ENCODE measurements at places on chromosomes 5 and 9. TPM values are rescaled to one million over a fixed set of nuclear protein-coding genes. Genes with fewer than 3 reads are reported as not detected.
A peak's percentile ranks its signal among the peaks of the same experiment; 100 is the strongest.

DNA sequence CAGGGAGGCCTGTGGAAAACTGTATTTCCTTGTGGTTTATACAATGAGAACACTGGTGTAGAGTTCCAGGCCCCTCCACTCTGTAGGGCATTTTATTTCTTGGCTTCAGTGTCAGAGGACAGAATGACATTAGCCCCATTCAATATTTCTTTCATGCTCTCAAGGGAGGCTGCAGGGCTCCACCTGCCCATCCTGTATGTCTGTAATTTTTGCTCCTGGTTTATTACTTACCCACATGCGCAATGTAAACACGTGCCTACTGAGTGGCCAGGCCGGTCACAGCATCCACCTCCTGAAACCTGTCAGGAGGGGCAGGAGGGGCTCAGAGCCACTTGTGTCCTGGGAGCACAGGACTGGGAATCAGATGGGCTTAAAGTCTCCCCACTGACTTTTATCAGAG, 82.4 kb downstream of the GADD45G start:
- H3K27me3 ChIP-seq: peaks cover 6% of the 10 kb centered on the region
- H3K4me3 ChIP-seq: no peak overlapping the region
- no peaks in the 10 kb centered on the region for H3K36me3 ChIP-seq
- peaks cover 23% of the 10 kb centered on the region for H3K4me1 ChIP-seq

SLC6A19 gene
- not detected for total RNA-seq

DNA sequence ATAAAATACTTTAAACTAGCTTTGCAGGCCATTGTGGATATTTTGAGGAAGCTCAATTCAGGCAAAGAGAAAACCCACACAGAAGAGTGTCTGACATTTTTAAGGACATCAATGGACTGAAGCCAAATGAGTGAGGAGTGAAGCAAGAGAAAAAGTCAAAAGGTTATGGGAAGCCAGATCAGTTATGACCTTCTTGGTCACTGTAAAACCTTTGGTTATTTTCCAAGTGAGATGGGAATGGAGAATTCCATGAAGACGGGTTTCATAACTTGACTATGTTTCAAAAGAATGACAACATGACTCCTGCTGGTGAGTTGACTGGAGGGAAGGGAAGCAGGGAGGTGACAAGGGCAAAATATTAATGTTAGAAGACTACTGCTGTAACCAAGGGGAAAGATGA, 585.2 kb downstream of the EFNA5 start:
- H3K27ac ChIP-seq: no peak overlapping the region
- H3K36me3 ChIP-seq: no peaks in the 10 kb centered on the region
- DNase-seq: no peak
- no peaks in the 10 kb centered on the region for H3K4me1 ChIP-seq

- peak overlapping the region; percentile 9 for H3K27ac ChIP-seq
- no peak overlapping the region for H3K4me3 ChIP-seq
- no peak for DNase-seq
- no peaks in the 10 kb centered on the region for H3K27me3 ChIP-seq
- peaks cover 16% of the 10 kb centered on the region for H3K4me1 ChIP-seq
Measured at GRCh38 chr9:100030548-100030947, 68.3 kb downstream of the ERP44 start.

SLC45A2 gene
- not detected for total RNA-seq

DNA sequence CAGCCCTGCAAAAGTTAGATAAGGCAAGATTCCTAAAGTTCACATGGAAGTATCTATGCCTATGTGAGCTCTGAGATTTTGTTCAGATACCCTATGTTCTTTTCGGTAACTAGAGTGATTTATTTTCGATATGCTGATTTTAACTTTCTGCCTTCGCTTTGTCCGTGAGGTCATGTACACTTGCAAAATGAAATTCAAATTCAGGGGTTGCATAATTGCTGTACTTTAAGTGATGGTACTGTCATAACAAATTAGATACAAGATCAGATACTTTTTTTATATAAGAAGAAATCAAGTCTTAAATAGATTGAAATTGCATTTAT, 350 bp upstream of the ECPAS start:
- peak overlapping the region; percentile 84 for H3K4me3 ChIP-seq
- H3K27me3 ChIP-seq: peaks cover 8% of the 10 kb centered on the region

DNA sequence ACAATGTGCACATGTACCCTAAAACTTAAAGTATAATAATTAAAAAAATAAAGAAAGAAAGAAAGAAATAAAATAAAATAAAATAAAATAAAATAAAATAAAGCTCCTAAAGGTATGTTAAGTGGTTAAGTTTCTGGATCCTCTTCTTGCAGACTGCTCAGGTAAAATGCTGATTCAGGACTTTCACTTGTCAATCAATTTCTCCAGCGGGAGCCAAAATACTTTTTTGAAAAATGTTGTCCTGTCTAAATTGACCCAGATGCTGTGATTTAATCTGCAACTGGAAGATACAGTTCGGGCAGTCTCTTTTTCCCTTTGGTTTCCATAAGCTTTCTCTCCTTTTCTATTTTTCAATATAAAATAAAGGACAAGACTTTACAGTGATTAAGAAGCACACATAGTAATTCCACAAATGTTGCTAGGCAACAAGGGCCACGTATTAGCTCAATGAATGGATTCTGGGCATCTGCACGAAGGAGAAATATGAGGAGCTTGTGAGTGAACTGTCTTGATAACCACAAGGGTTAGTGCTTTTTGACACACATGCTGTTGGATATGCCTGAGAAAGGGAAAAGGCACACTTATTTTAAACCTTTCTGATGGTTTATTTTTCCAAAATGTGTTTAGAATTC, 38.6 kb downstream of the HTR4 start:
- peaks cover 13% of the 10 kb centered on the region for H3K4me1 ChIP-seq
- peaks cover 8% of the 10 kb centered on the region for H3K27me3 ChIP-seq
- no peak overlapping the region for H3K27ac ChIP-seq
- DNase-seq: no peak

- no peaks in the 10 kb centered on the region for H3K27me3 ChIP-seq
- no peaks in the 10 kb centered on the region for H3K36me3 ChIP-seq
- no peak overlapping the region for H3K27ac ChIP-seq
- no peak for DNase-seq
- no peak overlapping the region for H3K4me3 ChIP-seq
- peaks cover 2% of the 10 kb centered on the region for H3K4me1 ChIP-seq
Measured at GRCh38 chr9:124342402-124342775, 72.9 kb downstream of the PSMB7 start.

GRCh38 chr5:2762744-2763532, 11.5 kb upstream of the IRX2 start:
- peaks cover 17% of the 10 kb centered on the region for H3K27me3 ChIP-seq
- no peak overlapping the region for H3K4me3 ChIP-seq
- H3K4me1 ChIP-seq: no peaks in the 10 kb centered on the region
- H3K36me3 ChIP-seq: no peaks in the 10 kb centered on the region
- no peak for DNase-seq

DNA sequence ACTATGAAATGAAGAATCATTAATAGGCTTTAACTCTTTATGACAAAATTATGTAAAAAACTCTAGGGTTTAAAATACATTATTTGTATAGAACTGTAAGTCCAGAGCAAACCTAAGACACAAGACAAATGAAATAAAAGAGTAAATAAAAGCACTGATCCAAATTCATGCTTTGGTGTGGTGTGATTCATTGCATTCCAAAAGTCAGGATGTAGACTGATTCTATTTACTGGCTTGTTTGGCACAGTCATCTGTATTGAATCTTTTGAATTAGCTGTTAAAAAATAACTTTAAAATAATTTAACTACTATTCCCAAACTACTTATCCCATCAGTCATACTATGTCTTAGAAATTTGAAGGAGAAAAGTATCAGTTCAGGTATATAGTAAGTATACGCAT, 31.1 kb downstream of the IL4 start:
- H3K27ac ChIP-seq: no peak overlapping the region
- DNase-seq: no peak
- H3K36me3 ChIP-seq: peaks cover 7% of the 10 kb centered on the region
- peaks cover 3% of the 10 kb centered on the region for H3K4me1 ChIP-seq

GRCh38 chr5:111385970-111386831, 126.1 kb downstream of the STARD4 start:
- peaks cover 10% of the 10 kb centered on the region for H3K36me3 ChIP-seq
- H3K4me3 ChIP-seq: no peak overlapping the region
- peak overlapping the region; percentile 46 for H3K27ac ChIP-seq

- peaks cover 10% of the 10 kb centered on the region for H3K4me1 ChIP-seq
- DNase-seq: no peak
- H3K27me3 ChIP-seq: no peaks in the 10 kb centered on the region
- no peak overlapping the region for H3K27ac ChIP-seq
- peak overlapping the region; percentile 50 for H3K4me3 ChIP-seq
Measured at GRCh38 chr9:133105461-133105770, 15.6 kb downstream of the RALGDS start.

- peaks cover 5% of the 10 kb centered on the region for H3K4me1 ChIP-seq
- H3K4me3 ChIP-seq: no peak overlapping the region
- no peaks in the 10 kb centered on the region for H3K27me3 ChIP-seq
- no peaks in the 10 kb centered on the region for H3K36me3 ChIP-seq
- H3K27ac ChIP-seq: no peak overlapping the region
Measured at GRCh38 chr5:138969323-138970002, 94.3 kb upstream of the LRRTM2 start.

PCDHB2 gene
- total RNA-seq: 0.25 TPM

DNA sequence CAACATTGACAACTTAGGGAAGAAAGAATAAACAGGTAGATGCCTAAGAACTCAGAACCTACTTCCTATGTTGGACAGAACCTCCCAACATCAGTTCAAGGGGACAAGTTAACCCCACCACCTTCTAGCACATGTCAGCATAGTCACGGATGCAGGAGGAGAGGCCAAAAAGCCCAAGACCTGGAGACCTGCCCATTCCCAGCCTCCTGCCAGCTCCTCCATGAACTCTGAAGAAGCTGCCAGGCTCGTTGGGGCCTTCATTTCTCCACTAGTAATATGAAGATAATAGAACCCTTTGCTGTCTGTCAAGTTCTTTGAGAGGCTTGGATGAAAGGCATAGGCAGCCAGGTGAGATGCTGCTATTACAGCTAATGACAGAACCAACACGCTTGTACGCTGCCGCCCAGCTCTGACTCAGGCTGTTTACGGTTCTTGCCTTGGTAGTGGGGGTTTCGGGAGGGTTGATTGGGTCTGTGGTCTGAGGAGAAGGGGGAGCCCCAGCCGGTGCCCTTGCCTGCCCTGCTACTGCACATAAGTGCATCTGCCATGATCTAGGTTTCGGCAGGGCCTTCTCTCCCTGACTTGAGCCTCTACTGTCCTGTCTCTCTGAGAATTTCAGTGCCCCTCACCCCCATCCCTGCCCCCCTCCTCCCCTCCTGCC, 82.2 kb downstream of the NRG2 start:
- H3K4me3 ChIP-seq: no peak overlapping the region
- H3K4me1 ChIP-seq: no peaks in the 10 kb centered on the region
- no peak for DNase-seq
- H3K27ac ChIP-seq: no peak overlapping the region
- H3K36me3 ChIP-seq: no peaks in the 10 kb centered on the region
- H3K27me3 ChIP-seq: peaks cover 45% of the 10 kb centered on the region

Data from T-helper 17 cell (primary cell).